ENCODE measurements at places on chromosomes 2 and 18. TPM values are rescaled to one million over a fixed set of nuclear protein-coding genes. Genes with fewer than 3 reads are reported as not detected.

DNA sequence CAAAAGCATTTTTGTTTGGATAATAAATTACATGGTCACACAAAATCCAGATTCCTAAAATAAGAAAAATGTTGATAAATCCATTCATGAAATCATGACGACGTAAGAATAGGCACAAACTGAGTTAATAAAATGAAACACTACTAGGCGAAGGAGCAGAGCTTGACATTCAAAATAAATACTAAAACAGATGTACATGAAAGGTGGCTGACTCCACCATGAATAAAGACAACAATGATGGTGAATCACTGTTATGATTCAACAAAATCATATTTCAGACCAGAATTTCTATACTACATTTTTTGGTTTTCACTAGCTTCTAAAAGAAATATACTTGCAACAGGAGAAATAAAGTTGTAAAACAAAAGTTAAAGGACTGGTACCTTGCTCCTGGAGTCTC is 122.0 kb upstream of the RNU4ATAC start:
- H3K27me3 ChIP-seq, result no peaks in the 10 kb centered on the region
- no peaks in the 10 kb centered on the region for H3K4me1 ChIP-seq
- DNase-seq, result no peak
- no peak overlapping the region for H3K4me3 ChIP-seq
- H3K36me3 ChIP-seq, result peaks cover 71% of the 10 kb centered on the region

GRCh38 chr2:24329700-24330099 is 30.6 kb downstream of the ITSN2 start:
- H3K36me3 ChIP-seq, result peaks cover 13% of the 10 kb centered on the region
- peaks cover 83% of the 10 kb centered on the region for H3K4me1 ChIP-seq
- peak overlapping the region; percentile 76 for H3K4me3 ChIP-seq

GRCh38 chr18:50231621-50232020 is 34.7 kb downstream of the CFAP53 start:
- peaks cover 8% of the 10 kb centered on the region for H3K4me1 ChIP-seq
- H3K27ac ChIP-seq, result no peak overlapping the region
- no peak overlapping the region for H3K4me3 ChIP-seq
- no peak for DNase-seq
- H3K36me3 ChIP-seq, result no peaks in the 10 kb centered on the region
- peaks cover 16% of the 10 kb centered on the region for H3K27me3 ChIP-seq

- H3K4me3 ChIP-seq, result no peak overlapping the region
- peaks cover 9% of the 10 kb centered on the region for H3K27me3 ChIP-seq
- H3K4me1 ChIP-seq, result peaks cover 69% of the 10 kb centered on the region
- peak overlapping the region; percentile 20 for H3K27ac ChIP-seq
- DNase-seq, result no peak
Measured at GRCh38 chr2:8580316-8581233, 101.3 kb upstream of the ID2 start.

- H3K4me3 ChIP-seq, result no peak overlapping the region
- peaks cover 58% of the 10 kb centered on the region for H3K36me3 ChIP-seq
- DNase-seq, result no peak
Measured at GRCh38 chr2:134413430-134413829, 159.6 kb downstream of the MGAT5 start.

- H3K36me3 ChIP-seq, result peaks cover 22% of the 10 kb centered on the region
- peaks cover 5% of the 10 kb centered on the region for H3K4me1 ChIP-seq
Measured at GRCh38 chr2:240473211-240473610, 37.7 kb downstream of the GPC1 start.

DNA sequence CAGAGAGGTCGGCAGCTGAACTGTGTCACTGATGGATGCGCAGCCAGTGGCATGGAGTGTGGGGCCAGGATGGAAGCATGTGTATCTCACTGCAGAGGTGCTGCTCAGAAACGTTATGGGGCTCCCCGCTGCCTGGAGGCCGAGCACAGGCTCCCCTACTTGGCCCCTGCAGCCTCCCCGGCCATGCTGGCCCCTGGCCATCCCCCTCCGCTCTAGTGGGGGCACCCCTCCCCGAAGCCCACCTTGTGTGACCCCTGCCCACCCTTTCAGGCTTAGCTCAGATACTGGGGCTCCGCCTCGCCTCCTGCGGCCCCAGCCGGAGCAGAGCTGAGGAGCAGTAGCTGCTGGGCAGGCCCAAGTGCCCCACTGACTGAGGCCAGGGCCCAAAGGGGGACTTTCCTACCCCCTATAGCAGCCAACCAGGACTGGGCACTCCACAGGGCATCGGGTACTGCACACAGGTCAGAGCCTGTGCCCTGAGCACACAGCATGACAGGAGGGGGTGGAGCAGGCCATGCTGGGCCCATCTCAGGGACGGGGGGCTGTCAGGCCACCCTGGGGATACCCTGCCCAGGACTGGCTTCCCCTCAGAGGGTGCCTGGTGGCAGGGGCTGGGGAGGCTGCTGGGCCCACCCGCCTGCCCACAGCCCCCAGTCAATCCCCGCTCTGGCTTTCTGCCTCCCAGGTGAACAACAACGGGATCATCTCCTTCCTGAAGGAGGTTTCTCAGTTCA is 31.3 kb downstream of the SNED1 start:
- peaks cover 16% of the 10 kb centered on the region for H3K4me1 ChIP-seq
- no peaks in the 10 kb centered on the region for H3K27me3 ChIP-seq
- DNase-seq, result no peak
- peaks cover 5% of the 10 kb centered on the region for H3K36me3 ChIP-seq

- H3K4me3 ChIP-seq, result no peak overlapping the region
- no peaks in the 10 kb centered on the region for H3K36me3 ChIP-seq
- no peak for DNase-seq
- H3K27me3 ChIP-seq, result peaks cover 11% of the 10 kb centered on the region
- no peak overlapping the region for H3K27ac ChIP-seq
Measured at GRCh38 chr2:172969609-172970008, 106.0 kb upstream of the MAP3K20 start.

- no peaks in the 10 kb centered on the region for H3K27me3 ChIP-seq
- no peaks in the 10 kb centered on the region for H3K4me1 ChIP-seq
- H3K4me3 ChIP-seq, result no peak overlapping the region
- no peaks in the 10 kb centered on the region for H3K36me3 ChIP-seq
- H3K27ac ChIP-seq, result no peak overlapping the region
Measured at GRCh38 chr2:145012214-145012670, 492.3 kb upstream of the ZEB2 start.

- no peak overlapping the region for H3K4me3 ChIP-seq
- H3K4me1 ChIP-seq, result no peaks in the 10 kb centered on the region
- no peak for DNase-seq
- no peaks in the 10 kb centered on the region for H3K36me3 ChIP-seq
- H3K27ac ChIP-seq, result no peak overlapping the region
- no peaks in the 10 kb centered on the region for H3K27me3 ChIP-seq
Measured at GRCh38 chr2:208872591-208872990, 466.0 kb downstream of the PTH2R start.

GRCh38 chr2:28640908-28641300 is 110.7 kb upstream of the PPP1CB start:
- no peak overlapping the region for H3K27ac ChIP-seq
- no peak for DNase-seq
- H3K27me3 ChIP-seq, result no peaks in the 10 kb centered on the region
- no peaks in the 10 kb centered on the region for H3K4me1 ChIP-seq

DNA sequence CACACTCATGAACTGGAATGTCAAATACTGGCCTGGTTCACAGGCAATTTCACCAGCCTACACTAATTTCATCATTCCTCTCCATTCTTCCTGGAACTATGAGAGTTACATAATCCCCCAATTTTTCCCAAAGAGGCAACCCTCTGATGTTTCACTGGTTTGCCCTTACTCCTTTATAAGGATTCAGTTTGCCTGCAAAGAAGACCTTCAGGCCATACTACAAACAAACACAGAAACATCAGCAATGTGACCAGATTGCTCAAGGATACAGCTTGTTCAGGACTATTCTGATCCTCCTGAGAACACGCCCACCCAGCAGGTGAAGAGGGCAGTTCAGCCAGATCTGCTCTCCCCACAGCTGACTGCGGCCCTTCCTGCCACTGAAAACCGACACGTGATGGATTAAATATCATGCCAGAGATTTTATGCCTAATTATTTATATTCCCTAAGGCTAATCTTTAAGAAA is 215.5 kb downstream of the ETAA1 start:
- peaks cover 2% of the 10 kb centered on the region for H3K27me3 ChIP-seq
- no peak overlapping the region for H3K4me3 ChIP-seq
- no peaks in the 10 kb centered on the region for H3K36me3 ChIP-seq

The CCDC148 gene
- total RNA-seq, result not detected

The ANKRD62 gene
- not detected for total RNA-seq

The C2orf72 gene
- total RNA-seq, result not detected

The TEX44 gene
- not detected for total RNA-seq

The PAX3 gene
- total RNA-seq, result not detected

The FASTKD2 gene
- total RNA-seq, result 29.1 TPM

The PAX8 gene
- 0.39 TPM for total RNA-seq

The MC2R gene
- not detected for total RNA-seq
